Renal pelvis (tissue), 12 donors: ENCODE measurements at places on chromosomes 16 and 17. TPM values are rescaled to one million over a fixed set of nuclear protein-coding genes. Genes with fewer than 3 reads are reported as not detected.
A peak's percentile ranks its signal among the peaks of the same experiment; 100 is the strongest.

The GLTPD2 gene
- polyA plus RNA-seq, result 14.5 TPM

The MMP2 gene
- polyA plus RNA-seq, result 263 TPM

The RAC3 gene
- polyA plus RNA-seq, result 13.4 TPM

The KRT36 gene
- not detected for polyA plus RNA-seq

The PTRH2 gene
- 27.0 TPM for polyA plus RNA-seq

The KRTAP4-2 gene
- polyA plus RNA-seq, result not detected

The CHST4 gene
- polyA plus RNA-seq, result 0.21 TPM

The RAD51C gene
- polyA plus RNA-seq, result 41.6 TPM

DNA sequence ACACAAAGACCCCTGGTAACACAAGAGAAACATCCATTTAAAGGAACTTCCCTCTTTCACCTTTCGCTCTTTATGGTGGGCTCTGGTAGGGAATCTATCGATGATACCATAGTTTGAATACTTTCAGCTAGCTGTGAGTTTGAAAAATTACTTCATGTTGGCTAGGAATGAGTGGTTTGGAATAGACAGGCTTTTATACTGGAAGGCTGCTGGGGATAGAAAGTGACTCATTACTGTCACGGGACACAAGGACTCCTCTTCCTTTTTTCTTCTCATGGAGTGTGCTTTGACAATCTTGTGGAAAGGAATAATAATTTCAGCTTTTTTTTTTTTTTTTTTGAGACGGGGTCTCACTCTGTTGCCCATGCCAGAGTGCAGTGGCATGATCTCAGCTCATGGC, 76.9 kb downstream of the CYB561 start:
- DNase-seq, result no peak

DNA sequence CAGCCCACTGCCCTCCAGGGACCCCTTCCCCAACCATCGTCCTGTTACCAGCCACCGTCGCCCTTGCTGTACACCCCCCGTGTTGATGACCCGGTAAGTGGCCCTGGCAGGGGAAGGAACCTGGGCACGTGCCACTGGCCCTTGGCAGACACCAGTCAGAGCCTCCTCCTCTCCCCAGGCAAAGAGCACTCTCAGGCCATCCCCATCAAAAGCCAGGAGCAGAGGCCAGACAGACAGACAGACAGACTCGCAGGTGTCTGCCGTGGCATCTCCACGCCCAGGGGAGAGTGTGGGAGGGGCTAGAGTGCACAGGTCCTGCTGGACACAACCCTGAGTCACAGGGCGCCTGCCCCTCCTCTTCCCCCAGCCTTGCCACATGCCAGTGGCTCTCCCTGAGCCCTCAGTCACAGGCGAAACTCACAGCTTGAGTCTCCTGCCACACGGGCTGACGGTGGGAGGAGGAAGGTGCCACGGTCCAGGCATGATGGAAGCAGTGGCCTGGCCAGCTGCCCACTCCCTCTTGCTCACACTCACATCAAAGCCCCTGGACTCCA, 7.8 kb downstream of the CLCN7 start:
- no peak for DNase-seq

DNA sequence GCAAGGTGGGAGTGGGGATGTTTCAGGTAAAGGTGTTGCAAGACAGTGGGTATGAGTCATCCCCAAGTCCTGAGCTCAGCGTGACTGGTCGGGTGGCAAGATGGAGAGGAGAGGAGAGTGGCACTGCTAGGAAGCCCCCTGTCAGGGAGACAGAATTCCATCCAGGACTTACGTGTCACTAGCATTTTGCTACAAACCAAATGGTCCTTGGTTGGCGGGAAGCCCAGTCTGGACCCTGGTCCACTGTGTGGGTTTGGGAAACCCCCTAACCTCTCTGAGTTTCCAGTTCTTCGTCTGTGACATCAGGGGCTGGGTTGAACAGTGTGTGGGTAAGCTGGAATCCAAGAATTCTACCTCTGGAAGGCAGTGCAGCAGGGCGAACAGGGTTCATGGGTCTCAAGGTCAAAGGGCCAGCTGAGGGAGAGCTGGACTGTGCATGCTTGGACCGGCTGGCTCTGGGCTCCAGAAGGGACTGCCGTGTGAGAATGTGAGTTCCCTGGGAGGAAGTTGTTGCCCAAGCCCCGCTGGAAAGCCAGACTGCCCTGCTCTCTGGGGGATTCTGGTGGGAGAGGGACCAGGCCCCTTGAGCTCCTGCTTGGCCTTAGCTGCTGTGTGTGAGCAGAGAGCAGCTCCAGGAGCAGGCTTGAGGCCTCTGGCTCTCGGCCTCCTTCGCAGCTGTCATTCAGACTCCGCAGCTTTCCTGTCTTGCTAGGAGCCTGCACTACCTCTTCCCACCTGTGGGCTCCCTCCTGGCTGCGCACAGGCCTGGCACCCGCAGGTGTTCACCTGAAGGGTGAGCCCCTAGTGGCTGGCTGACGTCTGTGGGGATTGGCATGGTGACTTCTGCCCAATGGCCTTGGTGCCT, 84.6 kb downstream of the NT5M start:
- no peak for DNase-seq

DNA sequence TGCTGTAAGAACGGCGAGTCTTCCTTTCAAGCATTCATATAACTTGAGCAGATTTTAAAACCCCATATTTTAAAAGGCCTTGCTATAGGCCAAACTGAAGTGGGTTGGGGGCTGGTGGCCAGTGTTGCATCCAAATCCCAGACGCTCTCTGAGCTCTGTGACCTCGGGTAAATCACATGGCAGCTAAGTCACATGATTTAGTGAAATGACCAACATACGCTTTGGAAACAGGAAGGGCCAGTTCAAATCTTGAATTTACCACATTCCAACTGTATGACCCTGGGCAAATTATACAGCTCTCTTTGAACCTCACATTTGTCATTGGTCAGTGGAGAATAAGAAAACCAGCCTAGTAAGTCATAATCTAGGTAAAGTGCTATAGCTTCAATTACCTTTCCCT, 519.3 kb downstream of the HAPSTR1 start:
- peak; percentile 21 for DNase-seq

DNA sequence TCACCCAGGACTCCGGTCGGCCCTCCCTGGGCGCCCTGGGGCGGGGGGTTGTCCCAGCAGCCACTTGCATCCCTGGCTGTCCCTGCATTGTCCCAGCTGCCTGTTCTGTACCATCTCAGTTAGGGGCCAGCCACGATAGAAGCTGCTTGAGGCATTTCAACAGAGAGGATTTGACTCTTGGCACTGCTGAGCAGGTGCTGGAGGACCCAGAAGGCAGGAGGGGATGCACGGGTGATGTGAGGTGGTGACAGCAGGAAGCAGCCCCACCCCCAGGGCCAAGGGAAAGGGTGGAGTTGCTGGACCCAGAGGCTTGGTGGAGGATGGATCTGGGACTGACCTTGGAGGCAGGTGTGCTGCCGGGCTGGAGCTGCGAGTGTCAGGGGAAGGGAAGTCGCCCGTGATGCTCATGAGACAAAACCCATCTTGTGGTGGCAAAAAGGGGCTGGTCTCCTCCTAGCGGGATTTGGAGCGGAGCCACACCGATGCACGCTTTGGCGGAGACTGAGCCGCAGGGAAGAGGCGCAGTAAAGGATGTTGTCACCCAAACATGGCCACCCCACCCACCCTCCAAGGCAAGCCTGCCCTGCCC, 188.0 kb upstream of the GSE1 start:
- DNase-seq, result no peak

GRCh38 chr16:78664811-78665772, 565.6 kb downstream of the WWOX start:
- no peak for DNase-seq

DNA sequence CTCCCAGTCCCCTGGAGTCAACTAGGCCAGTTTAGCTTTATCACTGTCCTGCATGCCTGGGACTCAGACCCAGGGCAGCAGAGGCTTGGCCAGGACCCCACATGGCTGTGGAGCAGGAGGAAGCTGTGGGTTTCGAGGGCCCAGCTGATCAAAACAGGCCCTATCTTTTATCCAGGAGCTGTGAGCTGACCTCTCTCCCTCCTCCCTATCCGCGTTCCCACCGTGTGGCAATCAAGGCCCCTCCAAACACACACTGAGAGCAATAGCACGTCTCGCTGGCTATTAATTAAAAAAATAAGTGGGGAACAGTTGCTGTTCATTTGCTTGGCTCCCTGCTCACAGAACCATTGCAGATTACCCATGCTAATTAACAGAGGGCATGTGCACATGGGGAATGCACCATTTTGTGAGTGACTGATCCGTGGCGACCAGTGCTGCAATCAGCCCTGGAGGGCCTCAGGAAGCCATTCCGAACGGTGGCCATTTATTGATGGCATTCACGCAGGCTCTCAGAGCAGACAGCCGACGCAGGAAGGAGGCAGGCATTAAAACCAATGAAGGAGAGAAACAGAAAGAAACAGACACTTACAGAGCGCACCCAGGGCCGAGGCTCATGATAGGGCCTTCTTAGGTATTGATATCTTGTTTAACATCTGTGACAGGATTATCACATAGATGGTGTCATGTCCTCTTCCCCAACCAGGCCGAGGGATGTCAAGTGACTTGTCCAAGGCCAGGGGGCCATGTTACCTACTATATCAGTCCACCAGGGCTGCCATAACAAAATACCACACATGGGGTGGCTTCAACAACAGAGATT, 157.1 kb downstream of the KATNIP start:
- DNase-seq, result peak; percentile 63

GRCh38 chr16:86806838-86807351, 228.5 kb downstream of the FOXL1 start:
- DNase-seq, result peak; percentile 83

DNA sequence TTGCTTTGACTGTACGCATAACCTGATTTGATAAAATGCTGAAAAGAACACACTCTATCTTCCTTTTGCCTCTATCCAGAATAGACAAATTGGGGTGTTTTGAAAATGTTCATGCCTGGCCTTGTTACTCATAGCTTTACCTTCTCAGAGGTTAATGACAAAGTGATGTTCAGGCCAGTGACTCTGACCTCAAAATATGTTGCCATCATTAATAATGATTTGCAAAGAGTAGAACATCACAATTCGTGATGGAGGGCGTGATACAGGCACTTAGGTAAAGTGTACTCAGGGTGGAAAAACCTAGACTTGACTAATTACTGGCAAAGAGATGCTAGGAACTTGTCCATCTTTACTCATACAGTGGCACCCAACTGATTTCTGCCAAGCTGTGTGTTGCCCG, 656.6 kb upstream of the SOX9 start:
- DNase-seq, result no peak

DNA sequence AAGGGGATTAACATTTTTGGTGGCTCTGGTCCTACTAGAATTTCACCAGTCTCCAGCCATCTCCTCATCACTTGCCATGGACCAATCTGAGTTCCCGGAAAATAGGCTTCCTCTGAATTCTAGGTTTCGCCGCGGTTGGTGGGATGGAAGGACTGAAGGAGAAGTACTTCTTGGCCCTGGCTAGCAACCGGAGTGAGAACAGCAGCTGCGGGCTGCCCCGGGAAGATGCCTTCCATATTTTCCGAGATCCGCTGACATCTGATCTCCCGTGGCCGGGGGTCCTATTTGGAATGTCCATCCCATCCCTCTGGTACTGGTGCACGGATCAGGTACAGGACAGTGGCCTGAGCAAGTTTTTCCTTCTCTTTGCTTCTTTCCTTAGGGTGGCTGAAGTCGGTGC, 45.0 kb downstream of the SLC5A11 start:
- no peak for DNase-seq

- no peak for DNase-seq
Measured at GRCh38 chr17:56679777-56680422, 86.4 kb downstream of the NOG start.

DNA sequence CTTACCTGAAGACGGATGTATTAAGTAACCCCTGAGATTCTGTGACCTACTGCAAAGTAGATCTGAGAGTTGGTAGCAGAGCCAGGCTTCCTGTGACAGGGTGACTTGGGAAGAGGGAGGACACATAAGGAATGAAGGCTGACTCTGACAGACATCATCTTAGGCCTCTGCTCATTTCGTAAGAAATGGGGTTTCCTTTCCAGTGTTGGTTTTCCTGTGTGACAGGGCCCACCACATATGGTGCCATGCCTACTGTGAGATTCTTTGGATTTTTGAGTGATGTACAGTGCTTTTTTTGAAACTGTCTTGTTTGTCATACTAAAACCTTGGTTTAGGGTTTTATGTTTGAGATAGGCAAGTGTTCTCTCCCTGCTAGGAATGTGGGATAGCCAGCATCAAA, 12.7 kb downstream of the LIG3 start:
- DNase-seq, result no peak

DNA sequence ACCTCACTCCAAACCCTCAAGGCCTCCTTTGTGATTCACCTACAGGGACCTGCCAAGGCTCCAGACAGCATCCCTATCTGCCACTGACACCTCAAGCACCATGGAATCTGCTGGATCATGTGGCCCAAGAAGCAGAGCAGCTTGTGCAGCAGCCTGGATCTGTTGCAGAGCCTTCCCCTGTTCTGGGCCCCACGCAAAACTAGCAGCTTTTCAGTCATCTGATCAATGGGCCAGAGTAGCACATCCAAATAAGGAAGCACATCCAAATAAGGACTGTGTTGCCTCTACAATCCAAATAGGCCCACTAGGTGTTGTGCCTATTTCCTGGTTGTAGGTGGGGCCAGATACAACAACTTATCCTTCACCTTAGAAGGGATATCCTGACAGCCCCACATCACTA, 97.1 kb upstream of the GNAO1 start:
- no peak for DNase-seq

GRCh38 chr17:19357351-19357750, 5.2 kb downstream of the B9D1 start:
- no peak for DNase-seq

- DNase-seq, result peak; percentile 91
Measured at GRCh38 chr16:30377812-30378235, 3.2 kb downstream of the MYL11 start.

- DNase-seq, result no peak
Measured at GRCh38 chr17:32528825-32529224, 42.0 kb downstream of the CDK5R1 start.

GRCh38 chr16:12096157-12096777, 119.7 kb downstream of the SNX29 start:
- no peak for DNase-seq

- no peak for DNase-seq
Measured at GRCh38 chr16:71254832-71255525, 24.5 kb upstream of the HYDIN start.

- no peak for DNase-seq
Measured at GRCh38 chr16:54123766-54124165, 162.8 kb downstream of the IRX3 start.
